ENCODE measurements at places on chromosomes 4 and X.

DNA sequence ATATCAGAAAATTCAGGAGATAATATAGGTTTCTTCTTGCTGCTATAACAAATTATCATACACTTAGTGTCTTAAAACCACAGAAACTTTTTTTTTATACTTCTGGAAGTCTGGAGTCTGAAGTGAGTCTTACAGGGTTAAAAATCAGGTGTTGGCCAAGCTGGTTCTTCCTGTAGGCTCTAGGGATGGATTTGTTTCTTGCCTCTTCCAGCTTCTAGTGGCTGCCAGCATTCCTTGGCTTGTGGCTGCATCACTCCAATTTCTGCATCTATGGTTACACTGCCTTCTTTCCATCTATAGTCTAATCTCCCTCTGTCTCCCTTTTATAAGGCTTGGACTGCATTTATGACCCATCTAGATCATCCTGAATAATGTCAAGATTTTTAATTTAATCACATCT lies 68.7 kb downstream of the ANTXR2 start:
- no peak for DNase-seq

DNA sequence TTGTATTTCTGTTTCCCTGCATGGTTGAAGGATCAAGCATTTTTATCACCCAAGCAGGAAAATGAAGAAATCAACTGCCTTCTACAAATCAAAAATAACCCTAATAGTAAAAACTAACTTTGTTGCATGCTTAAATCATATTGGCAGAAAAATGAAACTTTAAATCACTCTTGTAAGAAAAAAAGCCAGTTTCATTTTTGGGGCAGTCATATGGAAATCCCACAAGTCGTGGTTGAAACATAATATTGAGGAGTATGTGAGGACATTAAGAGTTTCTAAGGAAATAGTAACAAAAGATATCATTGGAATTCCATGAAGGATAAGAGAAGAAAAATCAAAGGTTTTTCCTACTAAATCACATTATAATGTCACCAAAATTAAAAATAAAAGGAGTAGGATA lies 8.4 kb downstream of the TEC start:
- no peak for DNase-seq

DNA sequence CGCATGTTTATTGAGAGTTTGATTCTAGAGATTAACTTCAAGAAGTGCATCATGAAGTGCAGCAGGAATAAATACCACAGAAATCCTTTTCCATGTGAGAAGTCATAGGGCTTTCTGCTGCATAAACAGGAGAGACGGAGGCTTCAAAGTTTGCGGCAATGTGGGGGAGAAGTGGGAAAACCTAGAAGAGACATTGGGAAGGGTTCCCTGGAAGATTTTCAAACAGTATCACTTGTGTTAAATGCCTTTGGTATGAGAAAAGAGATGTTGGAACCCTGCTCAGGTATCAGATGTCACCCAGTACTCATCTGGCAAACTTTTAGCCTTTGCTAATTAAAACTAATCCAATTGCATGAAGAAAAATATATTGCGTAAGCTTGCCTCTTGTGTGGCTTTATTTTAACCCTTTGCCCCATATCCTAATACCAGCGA lies 15.4 kb downstream of the NHS start:
- peak; percentile 24 for DNase-seq

DNA sequence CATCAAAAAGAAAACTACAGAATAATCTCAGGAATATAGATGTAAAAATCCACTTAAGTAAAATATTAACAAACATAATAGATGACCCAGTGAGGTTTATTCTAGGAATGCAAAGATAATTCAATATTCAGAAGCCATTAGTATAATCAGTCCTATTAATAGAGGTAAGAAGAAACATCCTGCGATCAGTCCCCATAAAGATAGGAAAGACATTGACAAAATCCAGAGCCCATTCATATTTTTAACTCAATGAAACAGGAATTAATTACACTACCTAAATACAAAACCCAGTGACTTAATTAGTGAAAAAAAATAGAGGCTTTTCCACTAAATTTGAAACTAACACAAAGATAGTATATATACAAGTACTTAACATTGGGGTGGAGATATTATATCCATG lies 321.4 kb upstream of the INTU start:
- no peak for DNase-seq

DNA sequence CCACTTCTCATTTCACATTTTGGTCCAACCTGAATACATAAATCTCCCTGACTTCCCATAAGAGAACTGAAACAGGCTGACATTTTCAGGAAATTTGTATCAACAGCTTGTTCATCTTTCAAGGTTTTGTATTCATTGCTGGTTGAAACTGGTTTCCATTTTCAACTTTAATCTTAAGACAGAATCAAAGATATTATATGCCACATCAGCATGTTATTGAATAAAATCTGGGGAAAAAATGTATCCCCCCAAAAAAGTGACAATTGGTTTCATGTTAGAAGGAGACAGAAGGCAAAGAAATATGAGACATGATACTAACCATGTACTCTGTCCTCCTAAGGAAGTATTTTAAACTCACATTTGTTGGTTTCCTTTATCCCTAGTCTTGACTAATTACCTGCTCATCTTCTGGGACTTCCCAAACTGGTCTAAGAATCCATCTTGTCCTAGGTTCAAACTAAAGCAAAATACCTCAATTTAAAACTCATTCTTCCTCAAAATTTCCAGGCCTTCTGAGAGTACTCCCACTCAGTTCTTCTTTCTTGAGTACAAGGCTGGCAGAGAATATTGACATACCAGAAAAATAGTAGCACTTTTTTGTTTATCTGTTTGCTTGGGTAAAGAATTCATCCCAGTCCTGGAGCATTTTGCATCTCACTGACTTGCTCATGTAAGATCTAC lies 3.1 kb upstream of the ANTXR2 start:
- DNase-seq = no peak

- DNase-seq = no peak
These were observed 175.4 kb downstream of the PPP1R2C start for GRCh38 chrX:42602566-42602965.

DNA sequence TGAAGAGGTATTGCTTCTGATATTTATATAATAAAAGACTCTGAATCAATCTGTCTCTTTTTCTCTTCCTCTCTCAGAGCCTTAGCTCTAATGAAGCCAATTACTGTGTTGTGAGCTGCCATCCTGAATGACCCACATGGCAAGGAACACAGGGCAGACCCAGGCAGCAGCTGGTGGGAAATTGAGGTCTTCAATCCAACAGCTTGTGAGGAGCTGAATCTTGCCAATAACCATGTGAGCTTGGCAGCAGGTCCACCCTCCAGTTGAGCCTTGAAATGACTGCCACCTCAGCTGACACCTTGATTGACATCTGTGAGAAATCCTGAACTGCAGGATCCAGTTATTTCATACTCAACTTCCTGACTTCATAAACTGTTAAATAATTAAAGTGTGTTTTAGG lies 149.4 kb downstream of the NDST4 start:
- DNase-seq = no peak

DNA sequence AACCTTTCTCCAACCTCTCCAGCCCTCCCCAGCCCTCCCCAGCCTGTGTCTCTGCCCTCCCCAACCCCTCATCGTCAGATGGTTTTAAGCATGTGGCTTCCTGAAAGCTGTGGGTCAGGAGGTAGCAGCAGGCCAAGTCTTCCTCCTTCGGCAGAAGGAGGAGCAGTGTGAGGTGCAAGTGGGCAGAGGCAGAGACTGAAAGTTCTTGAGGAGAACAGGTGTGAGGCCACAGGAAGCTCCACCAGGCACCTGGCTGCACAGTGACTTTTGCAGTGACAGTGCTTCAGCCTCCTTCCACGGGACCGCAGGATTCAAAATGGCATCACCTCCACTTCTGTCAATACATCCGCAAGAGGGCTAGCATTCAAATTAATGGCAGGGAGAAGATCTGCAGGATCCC lies 203.9 kb upstream of the LEF1 start:
- DNase-seq = no peak

- no peak for DNase-seq
These were observed 853.5 kb downstream of the TRIML1 start for GRCh38 chr4:188992706-188993105.

- no peak for DNase-seq
These were observed 55.3 kb downstream of the ZFYVE28 start for GRCh38 chr4:2363056-2363721.
